ENCODE measurements at places on chromosomes 2 and 18.

- no peak for DNase-seq
Observed at GRCh38 chr2:177348733-177349693, 43.6 kb upstream of the AGPS start.

DNA sequence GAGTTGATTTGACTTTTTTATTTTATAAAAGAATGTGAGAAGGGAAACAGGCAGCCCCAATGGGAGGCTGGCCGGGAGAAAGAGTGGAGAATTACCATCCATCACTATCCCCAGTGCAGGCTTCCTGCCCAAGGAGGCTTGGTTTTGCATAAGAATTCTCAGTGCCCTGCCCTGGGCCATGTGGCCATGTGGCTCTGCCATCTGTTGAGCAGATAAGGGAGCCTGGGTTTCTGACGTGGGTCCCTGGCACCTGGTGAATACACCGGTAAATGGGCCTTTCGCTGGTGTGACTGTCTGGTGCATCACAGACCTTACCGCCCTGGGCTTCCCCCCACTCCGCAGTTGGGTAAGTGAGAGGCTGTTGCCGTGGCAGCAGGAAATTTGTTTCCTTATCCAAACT lies 54.5 kb upstream of the TMEM163 start:
- no peak for DNase-seq

GRCh38 chr18:10912790-10913545 lies 236.4 kb downstream of the PIEZO2 start:
- DNase-seq = no peak

- no peak for DNase-seq
Observed at GRCh38 chr2:36676364-36676763, 20.1 kb upstream of the VIT start.

DNA sequence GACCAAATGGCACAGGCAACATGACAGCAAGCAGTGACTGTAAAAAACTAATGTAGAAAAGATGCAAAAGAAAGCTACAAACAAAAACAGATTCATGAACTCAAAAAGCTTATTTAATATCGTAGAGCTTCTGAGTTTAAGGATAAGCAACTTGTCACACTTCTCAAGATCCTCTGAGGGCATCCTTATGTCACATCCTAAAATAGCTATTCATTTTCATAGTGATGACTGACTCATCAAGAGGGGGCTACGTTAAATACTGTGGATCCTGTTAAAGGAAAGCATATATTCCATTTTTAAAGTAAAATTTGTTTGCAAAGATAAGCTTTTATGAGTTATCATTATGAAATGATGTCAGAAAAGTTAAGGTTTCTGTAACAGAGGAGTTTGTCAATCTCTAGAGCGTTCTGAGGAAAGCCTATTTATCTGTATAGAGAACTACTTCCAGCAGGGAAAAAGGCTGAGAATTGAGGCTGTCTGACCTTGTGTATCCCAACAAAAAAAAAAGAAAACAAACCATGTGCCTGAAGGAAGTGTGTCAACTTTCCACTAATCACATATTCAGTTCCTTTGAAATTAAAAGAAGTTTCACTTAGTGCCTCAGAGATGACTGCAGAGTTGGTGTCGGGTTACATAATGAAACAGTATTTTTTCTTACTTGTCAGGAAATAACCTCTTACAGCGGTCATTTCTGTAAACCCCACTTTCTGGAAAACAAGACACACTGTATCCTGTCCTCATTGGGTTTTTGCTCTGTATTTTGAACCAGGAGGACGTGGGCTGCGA lies 115.5 kb downstream of the ESCO1 start:
- no peak for DNase-seq

All from Panc1 (cell line).